Fibroblast of pulmonary artery (primary cell): ENCODE measurements at places on chromosomes 2 and 18.

DNA sequence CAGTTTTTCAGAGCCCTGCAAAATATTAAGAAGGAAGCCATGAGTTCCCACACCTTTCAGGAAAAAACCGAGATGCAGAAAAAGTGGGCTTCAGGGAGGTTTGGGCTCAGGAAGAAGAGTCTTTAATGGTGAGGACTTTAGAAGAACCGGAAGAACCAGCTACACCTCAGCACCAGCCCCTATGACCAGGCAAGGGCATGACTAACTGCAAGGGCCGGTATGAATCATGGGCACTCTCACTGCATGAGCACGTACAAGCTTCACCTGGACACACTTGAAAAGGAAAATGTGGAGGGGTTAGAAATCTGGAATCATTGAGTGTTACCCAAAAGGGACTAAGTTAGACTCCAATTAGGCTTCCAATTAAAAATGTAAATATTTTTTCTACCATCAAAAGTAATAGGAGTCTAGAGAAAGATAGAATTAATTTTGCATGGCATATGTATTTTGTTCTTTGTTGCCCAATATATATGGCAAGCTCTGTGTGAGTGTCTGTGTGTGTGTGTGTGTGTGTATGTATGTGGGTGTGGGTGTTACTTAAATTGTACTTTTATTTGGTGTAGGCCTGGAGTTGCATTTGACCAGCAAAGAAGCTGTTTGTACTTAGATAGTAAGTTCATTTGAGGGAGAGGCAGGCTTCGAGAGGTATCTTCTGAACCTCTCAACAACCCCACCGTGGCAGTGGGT, 66.5 kb upstream of the THUMPD2 start:
- DNase-seq, result no peak

DNA sequence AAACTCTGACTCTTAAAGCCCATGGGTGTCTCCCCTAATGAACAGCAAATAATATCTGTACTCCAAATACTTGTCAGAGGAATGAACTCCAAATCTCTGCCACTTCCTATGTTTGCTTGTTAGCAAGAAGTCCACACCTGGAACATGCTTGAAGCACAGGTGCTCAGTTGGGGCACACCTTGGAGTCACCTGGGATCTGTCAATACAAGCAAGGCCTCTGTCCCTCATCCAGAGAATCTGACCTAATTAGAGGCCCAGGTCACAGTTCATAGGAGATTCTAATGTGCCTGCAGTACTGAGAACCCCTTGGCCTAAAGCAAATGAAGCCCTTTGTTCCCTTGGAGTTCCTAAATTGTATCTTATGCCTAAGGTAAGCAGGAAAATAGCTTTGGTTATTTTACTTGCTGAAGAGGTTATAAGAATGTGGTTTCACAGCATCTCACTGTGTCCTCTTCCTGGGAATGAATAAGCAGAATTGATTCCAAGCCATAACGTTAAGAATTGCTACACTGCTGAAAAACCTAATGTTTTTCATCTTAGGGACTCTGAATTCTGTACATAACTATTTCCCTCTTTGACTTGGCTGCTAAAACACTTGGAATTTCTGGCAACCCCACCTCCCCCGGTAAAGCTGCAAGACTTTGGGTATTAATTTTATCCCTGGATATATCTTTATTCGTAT, 113.4 kb downstream of the PIEZO2 start:
- peak; percentile 47 for DNase-seq

DNA sequence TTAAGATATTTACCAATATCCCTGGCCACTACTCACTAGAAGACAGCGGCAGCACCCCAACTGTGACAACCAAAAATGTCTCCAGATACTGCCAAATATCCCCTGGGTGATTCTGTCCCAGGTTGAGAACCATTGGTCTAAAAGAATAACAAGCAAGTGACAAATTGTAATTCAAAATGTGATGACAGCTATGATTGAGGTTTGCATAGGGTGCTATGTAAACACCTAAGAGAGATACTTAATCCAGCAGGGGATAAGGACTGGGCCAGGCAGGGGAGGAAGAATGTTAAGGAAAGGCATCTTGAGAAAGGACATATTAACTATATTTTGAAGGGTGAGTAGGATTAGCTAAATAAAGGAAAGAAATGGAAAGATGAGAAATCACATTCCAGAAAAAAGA, 38.0 kb upstream of the ENOSF1 start:
- no peak for DNase-seq

GRCh38 chr18:13427354-13427753, 208.8 kb downstream of the LDLRAD4 start:
- DNase-seq, result no peak

DNA sequence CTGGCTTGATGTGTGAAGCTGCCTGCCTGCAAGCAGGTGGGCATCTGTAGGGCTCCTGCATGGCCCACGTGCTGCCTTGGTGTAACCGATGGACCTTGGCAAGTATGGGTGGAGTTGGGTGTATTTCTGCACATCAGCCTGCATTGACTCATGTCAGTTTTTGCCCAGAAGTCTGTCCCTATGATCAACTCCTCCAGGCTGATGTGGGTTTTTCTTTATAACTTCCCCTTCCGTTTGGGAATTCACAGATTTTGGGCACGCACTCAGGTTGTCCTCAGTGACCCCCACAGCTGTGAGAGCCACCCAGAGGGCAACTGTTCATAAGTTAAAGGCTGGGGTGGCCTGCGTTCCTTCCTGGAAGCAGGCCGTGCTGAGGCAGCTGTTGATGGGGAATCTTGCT, 123.3 kb downstream of the NCK2 start:
- DNase-seq, result no peak

DNA sequence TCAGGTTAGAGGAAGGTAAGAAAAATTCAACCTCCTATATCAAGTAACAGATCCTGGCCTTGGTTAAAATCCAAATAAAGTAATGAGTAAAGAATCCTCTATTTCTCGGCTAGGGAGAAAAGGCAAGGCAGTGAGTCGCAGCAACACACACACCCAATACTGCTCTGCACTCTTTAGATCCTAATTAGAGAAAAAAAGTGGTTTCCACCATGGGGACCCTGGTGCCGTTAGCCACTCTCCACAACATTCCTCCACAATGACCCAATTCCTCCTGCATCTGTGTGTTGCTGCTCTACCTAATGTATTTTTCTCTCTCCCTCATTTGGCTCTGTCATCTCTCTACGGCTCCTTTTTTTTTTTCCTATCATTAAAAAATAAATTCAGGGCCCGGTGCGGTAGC, 462.7 kb downstream of the METTL4 start:
- DNase-seq, result no peak

GRCh38 chr2:19046986-19047780, 311.2 kb downstream of the OSR1 start:
- DNase-seq, result peak; percentile 58

DNA sequence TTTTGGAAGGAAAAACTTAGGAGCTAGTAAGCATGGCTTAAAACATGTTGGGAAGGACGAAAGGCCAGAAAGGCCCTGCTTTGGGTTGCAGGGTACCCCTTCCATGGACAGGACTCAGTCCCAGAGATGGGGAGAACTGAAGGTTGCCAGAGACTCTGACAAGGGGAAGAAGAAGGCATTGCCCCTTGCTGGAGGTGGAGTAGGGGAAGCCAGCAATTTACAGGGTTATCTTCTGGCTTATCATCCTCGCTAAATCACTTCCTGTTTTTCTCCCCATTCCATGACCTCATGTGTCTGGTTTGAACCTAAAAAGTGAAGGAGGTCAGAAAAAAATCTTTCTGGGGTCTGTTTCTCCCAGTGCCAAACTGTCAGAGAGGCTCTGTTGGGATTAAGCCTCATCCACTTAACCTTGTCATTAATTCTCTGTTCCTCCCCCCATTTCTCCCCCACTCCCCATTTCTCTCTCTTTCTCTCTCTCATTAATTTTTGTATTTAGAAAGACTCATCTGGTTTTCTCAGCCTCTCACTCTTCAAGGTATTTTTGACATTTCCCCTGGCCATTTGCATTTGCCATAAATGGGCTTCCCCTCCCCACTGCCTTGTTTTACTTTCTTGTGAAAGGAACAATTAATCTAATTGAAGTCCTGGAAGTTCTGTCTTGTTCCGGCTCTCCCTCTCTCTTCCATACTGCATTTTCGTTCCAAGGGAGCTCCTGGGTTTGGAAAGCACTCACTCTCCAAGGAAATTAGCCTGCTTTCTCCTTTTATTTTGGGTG, 17.4 kb downstream of the NRP2 start:
- DNase-seq, result no peak

DNA sequence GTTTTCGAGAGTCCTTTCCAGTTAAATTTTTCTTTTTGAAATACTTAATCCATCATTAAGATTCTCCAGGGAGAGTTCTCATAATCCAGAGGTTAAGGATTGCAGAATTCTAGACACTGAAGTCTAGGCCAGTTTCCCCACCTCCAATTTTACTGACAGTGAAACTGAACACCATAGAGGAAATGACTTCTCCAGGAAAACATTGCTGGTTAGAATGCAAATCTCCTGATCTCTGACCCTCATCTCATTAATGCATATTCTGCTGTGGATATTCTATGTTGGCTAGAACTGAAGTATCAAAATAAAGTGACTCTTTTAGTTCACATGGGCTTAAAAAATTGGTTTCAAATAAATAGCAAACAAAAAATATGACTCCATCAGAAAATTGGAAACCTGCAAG, 105.8 kb upstream of the UGP2 start:
- DNase-seq, result peak; percentile 26

- no peak for DNase-seq
These were observed 205.7 kb downstream of the TCF4 start for GRCh38 chr18:55382277-55382805.

GRCh38 chr2:197107291-197108269, 181.1 kb upstream of the PGAP1 start:
- peak; percentile 69 for DNase-seq

DNA sequence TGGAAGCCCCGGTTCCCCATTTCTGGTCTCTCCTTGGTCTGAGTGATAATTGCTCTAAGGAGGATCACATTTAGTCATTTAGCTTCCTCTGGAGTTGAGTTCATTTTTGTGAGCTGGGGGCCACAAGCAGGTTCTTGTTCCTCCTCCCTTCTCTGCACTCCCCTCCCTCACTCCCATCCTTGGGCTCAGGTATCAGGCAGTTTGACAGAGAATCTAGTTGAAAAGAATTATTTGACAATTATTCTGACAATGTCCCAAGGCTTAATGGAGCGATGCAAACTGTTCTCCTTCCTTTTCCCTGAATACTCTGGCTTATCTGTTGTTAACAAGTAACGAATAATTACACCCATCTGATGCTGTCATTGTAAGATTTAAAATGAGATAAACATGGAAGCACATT, 61.5 kb downstream of the SERPINB8 start:
- DNase-seq, result no peak

DNA sequence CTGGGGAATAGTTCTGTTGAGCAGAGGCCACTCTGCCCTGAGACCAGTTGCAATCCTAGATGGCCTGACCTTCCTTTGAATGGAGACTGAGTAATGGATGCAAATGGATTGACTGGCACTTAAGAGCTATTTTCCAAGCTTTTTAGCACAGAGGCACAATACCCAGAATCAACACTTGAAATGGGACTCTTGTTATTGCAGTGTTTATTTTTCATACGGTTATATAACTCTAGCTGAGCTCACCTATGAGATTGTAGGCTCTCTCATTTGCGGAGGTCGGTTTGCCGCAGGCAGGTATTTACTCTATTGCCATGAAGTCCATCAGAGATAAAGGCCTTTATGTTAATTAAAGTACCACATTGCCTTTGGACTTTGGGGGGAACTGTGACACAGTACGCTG, 422.3 kb upstream of the CELF4 start:
- no peak for DNase-seq

DNA sequence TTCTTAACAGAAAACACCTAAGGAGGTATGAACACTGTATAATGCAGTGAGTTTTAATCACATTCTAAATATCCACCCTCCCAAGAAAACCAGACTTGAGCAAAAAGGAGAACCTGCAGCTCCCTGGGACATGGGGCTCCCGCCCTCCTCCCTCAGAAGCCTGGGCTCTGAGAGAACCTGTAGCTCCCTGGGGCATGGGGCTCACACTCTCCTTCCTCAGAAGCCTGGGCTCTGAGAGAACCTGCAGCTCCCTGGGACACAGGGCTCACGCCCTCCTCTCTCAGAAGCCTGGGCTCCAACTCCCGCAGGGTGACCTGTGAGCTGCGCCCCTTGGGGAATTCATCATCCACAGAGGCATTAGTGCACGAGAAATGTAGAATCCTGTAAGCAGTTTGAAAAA, 222.9 kb downstream of the SNTG2 start:
- DNase-seq, result no peak

GRCh38 chr18:50395093-50395492, 20.2 kb downstream of the SKA1 start:
- DNase-seq, result no peak

DNA sequence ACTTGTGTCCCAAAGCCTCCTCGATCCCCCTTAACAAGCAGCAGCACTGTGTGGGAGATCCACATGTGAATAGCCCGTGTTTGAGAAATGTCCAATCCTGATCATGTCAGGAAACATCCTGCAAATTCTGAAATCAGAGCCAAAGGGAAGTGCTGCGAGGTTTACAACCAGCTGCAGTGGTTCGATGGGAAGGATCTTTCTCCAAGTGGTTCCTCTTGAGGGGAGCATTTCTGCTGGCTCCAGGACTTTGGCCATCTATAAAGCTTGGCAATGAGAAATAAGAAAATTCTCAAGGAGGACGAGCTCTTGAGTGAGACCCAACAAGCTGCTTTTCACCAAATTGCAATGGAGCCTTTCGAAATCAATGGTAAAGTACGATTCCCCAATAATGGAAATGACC, at the start of gene MARCO:
Gene MARCO (plus strand): TSS at position 164 of the 400 bp plus-strand sequence. CDS start 107 bp downstream, at position 271.
- DNase-seq, result no peak
